ENCODE measurements at places on chromosomes 3 and 15.

GRCh38 chr15:57432141-57432741 lies 55.9 kb downstream of the CGNL1 start:
- DNase-seq, result no peak

DNA sequence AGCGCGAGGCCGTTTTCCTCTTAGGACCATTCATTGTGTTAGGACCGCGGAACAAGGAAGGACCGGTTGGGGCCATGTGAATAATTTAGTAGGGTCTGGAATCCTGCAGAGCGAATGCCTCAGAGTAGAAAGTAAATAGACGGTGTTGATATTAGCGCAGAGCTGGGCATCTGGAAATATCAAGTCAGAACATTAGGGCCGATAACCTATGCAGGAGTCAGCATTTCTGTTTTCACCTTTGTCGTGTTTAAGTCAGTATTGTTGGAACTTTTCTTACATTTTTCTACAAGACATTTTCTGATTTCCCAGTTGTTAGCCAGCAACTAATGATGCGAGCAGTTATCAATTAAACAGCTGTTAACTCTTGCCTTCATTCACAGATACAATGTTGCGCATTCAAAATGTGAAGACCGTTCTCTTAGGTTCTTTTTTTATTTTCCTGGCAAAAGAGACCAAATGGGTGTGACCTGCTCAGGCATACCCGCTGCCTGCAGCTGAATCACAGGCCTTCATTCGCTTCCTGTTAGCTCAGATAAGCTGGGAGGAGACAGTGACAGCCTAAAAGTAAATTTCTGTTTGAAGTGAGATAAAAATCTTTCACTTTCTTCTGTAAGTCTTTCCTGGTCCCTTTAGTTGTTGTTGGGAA lies 966 bp upstream of the PKM start:
- DNase-seq, result peak; percentile 14

GRCh38 chr3:186472456-186473008 lies 71.6 kb downstream of the CRYGS start:
- DNase-seq, result no peak

DNA sequence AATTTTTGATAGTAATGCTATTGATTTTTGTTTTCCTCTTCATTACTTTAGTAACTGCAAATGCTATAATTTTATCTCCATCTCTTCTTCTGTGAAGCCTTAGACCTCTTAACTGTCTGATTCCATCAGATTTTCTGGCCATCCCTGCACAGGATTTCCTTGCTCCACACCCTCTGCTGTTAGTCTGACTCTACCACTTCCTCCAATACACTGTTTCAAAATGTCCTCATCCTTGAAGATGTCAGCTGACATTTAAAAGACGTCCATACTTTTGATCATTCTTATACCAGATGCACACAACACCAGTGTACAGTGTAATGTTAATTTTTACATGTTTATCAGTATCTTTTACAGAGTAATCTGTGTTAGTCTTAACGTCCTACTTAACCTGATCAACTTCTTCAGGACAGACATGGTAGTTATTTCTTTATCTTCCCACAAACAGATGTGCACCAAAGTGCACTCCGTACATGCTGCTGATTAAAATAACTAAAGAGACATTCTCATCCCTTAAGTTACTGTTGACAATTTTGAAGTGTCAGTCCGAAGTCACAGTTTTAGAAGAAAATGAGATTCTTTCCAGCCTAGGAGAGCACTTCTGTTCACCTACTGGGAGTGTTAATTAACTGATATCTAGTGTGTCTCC lies 102.4 kb upstream of the RASGRP1 start:
- DNase-seq, result no peak

- no peak for DNase-seq
Observed at GRCh38 chr15:49155834-49156627, 632 bp upstream of the COPS2 start.

- no peak for DNase-seq
Observed at GRCh38 chr3:36032180-36033047, 347.9 kb upstream of the STAC start.

- DNase-seq, result no peak
Observed at GRCh38 chr3:94336046-94336753, 273.3 kb downstream of the NSUN3 start.
